Activated CD8-positive, alpha-beta memory T cell treated with anti-CD3 and anti-CD28 coated beads, Interleukin-2, amount 50 U/mL, for 48 hours (primary cell): ENCODE measurements at places on chromosomes 2 and 18.

GRCh38 chr2:148493822-148494563 is 150.6 kb upstream of the EPC2 start:
- no peak for DNase-seq

DNA sequence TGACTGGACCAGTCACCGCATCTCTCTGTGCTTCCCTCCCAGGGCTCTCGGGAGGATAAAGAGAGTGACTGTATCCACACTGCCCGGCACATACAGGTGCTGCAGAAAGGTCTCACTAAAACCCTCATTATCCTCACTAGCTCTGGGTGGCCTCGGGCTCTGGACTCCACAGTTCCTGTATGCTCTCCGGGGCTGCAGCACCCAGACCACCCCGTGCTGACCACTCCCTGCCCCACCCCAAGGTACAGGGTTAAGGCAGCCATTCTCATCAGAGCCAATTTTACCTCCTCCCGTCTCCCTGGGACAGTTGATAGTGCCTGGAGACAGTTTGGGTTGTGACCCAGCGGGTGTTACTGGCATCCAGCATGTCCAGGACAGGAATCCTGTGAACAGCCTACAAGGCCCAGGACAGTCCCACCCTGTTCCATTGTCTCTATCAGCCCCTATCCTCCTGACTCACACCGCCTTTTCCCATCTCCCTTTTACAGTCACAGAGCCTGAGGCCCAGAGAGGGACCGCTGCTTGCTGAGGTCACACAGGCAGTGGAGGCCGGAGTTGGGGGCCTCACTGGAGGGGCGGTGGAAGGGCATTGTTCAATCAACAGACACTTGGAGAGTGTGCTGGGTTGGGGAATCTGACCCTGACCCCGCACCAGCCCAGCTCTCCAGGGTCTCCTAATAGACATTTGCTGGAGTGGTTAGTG is 1.7 kb downstream of the ZAP70 start:
- no peak for DNase-seq

DNA sequence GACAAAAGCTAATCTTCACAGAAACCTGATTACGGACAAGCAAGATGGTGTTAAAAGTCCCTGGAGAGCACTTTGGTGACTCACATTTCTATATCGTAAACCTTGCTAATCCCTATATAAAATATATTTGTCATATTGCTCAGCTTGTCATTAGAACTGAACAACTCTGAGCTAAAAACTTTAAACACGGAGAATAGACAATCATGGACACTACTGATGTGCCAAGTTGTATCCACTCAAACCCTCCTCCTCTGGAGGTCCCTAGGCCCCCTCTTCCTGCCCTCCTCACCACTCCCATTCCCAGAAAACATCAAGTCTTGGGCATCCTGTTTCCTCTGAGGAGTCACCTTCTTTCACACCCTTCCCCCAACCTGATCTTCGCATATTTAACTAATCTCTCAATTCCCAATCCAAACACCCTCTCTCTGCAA is 138.7 kb upstream of the PID1 start:
- DNase-seq: no peak

- DNase-seq: no peak
Measured at GRCh38 chr2:204234879-204235278, 298.3 kb downstream of the ICOS start.

- no peak for DNase-seq
Measured at GRCh38 chr2:197497326-197497725, 2.3 kb downstream of the HSPD1 start.

- no peak for DNase-seq
Measured at GRCh38 chr2:163692081-163692480, 43.7 kb downstream of the FIGN start.

GRCh38 chr2:9243357-9243756 is 36.7 kb downstream of the ASAP2 start:
- DNase-seq: no peak

DNA sequence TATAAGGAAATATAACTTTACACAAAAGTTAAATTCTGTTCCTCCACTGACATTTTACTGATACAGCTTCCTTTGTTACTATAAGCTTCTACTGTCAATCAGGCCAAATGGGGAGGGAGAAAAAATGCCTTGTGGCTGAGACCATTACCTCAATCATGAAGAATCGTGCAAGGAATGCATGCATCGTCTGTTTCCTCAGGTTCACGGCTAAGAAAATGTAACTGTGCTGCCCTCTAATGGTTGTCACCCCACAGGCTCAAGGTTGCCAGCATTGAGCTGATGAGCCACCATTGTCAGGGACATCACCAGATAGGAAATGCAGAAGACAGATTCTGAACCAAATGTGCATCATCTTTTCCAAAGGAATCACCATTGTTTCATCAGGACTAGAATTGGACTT is 426.9 kb downstream of the CDH2 start:
- no peak for DNase-seq

GRCh38 chr2:23776021-23776420 is 150.9 kb downstream of the ATAD2B start:
- no peak for DNase-seq

GRCh38 chr2:216029416-216030129 is 16.2 kb upstream of the MREG start:
- DNase-seq: no peak
